ENCODE measurements at places on chromosomes 7 and 10.
A peak's percentile ranks its signal among the peaks of the same experiment; 100 is the strongest.

DNA sequence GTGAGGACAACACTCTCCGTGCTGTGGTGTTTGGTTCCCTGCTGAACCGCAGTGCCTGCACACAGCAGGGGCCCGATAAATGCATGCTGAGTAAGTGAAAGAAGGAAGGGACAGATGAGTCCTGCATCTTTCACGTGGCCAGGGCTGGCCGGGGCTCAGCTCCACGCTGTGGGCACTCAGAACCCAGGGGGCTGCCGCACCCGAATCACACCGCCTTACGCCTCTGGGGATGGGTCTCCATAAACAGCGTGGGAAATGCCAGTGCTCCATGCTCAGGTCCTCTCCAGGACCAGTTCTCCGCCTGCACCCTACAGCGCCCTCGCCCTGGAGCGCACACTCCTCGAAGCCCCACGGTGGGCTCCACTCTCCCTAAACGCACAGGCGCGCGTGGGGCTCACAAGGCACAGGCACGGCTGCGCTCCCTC lies 38.1 kb downstream of the RASGEF1A start:
- no peak for DNase-seq

- no peak for DNase-seq
Measured at GRCh38 chr7:32890010-32890792, 1.4 kb downstream of the KBTBD2 start.

- no peak for DNase-seq
Measured at GRCh38 chr7:68729371-68729770, 868.9 kb upstream of the AUTS2 start.

GRCh38 chr7:8060241-8060640 lies 91.6 kb downstream of the GLCCI1 start:
- DNase-seq, result no peak

DNA sequence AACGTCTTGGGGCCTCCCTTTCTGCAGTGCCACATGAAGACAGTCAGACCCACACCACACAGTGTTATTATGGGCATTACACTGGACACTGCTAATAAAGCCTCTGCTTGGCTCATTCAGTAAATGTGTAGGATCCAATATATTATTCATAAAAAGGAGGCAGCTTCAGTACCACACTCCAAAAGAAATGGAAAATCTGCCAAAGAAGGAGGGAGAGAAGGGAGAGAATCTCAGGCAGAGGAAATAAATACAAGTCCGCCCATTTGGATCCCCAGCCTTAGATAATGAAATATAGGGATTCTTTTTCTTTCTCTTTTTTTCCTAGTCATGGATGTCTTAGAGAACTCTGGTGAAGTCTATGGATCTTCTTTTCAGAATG lies 162.2 kb downstream of the ELMO1 start:
- DNase-seq, result no peak

- no peak for DNase-seq
Measured at GRCh38 chr7:99392659-99393354, 15.6 kb downstream of the PDAP1 start.

DNA sequence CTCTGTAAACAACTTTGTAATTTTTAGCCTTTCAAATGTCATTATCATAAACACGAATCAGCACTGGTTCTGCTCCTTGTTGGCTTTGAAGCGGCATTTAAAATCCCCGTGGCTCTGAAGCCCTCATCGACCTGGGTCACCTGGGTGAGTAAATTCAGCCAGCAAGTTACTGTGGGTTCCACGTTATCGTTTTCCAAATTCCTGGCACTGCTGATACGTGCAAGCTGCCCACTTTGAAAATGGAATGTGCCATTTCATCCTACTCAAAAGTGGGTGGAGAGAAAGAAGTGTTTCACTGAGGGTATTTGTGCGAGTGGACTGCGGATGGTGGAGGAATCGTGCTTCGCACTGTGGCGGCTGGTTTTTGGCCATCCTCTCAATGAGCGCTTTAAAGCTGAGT lies 281.7 kb downstream of the KLF6 start:
- no peak for DNase-seq

DNA sequence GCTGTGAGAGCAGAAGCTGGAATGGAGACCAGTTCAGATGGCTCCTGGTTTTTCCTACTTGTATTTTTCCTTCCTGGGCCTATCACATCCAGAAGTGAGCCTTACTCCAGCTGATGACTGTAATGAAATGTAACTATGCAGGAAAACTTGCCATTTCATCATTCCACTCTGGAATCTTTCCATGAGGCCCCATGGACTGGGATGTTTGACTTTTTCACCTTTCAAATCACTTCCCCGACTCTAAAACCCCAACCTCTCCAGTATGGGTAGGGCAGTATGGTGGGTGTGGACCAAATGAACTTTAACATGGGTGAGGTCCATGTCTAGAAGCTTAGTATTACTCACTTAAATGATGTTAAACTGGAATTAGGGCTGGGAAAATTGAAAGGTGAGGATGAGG lies 40.3 kb upstream of the DLD start:
- no peak for DNase-seq

- no peak for DNase-seq
Measured at GRCh38 chr7:78476851-78477405, 678.4 kb downstream of the PHTF2 start.

- DNase-seq, result no peak
Measured at GRCh38 chr10:121405096-121405495, 193.1 kb downstream of the FGFR2 start.

DNA sequence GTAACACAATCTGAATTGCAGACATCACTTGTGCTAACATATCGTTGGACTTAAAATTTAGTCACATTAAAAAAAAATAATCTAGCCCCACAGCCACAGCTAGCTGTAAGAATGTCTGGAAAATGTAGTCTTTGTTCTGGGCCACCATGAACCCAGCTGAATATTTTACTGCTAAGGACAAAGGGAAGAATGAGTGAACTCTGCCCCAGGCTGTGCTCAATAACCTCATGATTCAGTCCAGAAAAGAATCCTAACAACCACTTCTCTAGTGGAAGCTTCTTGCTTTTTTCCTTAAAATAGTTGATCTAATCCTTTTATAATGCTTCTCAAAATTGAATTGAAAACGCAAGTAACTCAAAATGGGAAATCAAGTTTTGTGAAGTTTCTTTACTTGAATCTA lies 25.6 kb upstream of the SOSTDC1 start:
- DNase-seq, result no peak

DNA sequence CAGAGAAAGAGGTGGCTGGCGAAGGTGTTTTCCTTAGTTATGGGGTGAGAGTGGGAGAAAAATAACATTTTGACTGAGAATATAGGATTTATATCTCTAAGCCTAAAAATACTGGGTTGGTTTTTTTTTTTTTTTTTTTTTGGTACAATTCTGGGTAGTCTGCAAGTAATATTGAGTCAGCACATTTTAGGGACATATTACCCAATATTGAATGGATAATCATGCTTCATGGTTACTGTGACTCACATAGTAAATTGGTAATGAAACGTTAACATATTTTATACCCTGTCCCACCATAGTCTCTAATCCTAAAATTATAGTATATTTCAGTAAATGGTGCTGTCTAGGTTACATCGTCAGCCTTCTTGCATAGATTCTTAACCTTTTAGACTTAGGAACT lies 91.4 kb downstream of the TPST1 start:
- DNase-seq, result no peak

DNA sequence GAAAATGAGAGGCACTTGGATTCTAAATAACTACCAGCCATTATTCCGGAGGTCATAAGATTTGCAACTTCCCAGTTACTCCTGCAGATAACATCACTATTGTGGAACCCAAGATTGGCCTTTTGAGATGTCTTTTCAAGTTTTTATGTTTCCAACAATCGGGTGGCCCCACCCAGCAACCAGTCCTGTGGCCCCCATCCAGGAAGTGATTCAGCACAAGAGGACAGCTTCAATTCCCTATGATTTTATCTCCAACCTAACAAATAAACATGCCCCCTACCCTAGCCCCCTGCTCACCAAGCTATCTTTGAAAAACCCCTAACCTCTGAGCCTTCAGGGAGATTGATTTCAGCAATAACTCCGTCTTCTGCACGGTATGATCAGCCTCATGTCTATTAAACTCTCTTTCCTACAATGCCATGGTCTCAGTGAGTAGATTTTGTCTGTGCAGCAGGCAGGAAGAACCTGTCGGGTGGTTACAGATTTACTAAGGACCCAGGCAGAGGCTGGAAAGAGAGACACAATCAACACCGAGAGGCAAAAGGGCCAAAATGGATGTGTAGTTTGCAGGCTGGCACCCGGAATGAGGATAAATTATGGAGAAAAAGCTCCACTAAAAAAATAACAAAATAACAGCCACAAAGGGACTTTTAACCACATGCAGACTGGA lies 83.9 kb upstream of the UNC5B start:
- no peak for DNase-seq

DNA sequence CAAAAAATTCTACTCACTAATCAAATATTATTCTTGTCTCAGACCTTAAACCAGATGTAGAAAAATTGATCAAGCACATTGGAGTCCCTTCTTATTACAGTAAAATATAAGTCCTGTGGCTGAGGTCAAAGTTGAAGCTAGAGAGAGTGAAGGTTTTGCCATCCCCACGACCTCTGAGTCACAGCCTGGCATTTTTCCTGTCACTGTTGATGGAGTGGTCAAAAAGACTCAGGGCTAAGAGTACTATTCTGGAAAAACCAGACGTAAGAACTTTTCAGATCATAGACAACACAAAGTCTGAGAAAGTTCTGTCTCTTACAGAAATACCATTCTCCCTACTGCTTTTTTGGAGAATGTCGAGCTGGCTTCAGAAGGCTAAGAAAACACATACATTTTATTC lies 323.7 kb upstream of the ANKRD30A start:
- no peak for DNase-seq

DNA sequence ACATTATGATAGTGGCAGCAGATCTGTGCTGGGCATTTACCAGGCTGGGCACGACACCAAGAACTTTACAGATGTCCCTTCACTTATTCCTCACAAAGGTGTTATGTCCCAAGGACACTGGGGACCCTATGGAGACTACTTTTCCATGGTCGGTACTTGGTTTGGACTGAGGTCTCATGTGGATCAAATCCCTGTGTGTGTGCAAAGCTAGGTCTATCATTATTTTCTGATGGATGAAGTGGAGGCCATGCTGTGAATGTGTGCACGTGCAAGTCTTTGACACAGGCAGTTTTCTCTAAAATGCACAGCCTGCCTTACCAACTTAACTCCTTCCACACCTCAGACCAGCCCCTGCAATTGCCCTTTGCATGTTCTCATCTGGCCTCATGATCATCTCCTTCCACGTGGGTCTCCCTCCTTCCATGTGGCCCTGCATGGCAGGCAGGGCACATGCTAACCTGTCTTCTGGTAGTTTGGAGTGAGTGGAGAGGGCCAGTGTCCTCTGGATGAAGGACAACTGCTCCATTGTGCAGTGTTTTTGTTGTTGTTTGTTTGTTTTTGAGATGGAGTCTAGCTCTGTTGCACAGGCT lies 16.0 kb upstream of the ZNF273 start:
- no peak for DNase-seq

GRCh38 chr10:129594811-129595210 lies 127.8 kb downstream of the MGMT start:
- DNase-seq, result no peak

GRCh38 chr10:47165711-47166404 lies 134.1 kb upstream of the GDF10 start:
- DNase-seq, result no peak

DNA sequence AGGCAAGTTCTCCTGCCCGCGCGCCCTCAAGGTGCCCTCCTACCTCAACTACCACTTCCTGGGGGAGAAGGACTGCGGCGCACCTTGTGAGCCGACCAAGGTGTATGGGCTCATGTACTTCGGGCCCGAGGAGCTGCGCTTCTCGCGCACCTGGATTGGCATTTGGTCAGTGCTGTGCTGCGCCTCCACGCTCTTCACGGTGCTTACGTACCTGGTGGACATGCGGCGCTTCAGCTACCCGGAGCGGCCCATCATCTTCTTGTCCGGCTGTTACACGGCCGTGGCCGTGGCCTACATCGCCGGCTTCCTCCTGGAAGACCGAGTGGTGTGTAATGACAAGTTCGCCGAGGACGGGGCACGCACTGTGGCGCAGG lies 1.4 kb downstream of the FZD1 start:
- DNase-seq, result no peak

GRCh38 chr10:48520594-48520993 lies 84.3 kb downstream of the ARHGAP22 start:
- no peak for DNase-seq

GRCh38 chr7:116354546-116355423 lies 144.4 kb downstream of the TES start:
- no peak for DNase-seq

- no peak for DNase-seq
Measured at GRCh38 chr10:26318672-26319071, 102.1 kb downstream of the GAD2 start.

GRCh38 chr7:135190703-135191102 lies 20.2 kb upstream of the CYREN start:
- DNase-seq, result no peak

DNA sequence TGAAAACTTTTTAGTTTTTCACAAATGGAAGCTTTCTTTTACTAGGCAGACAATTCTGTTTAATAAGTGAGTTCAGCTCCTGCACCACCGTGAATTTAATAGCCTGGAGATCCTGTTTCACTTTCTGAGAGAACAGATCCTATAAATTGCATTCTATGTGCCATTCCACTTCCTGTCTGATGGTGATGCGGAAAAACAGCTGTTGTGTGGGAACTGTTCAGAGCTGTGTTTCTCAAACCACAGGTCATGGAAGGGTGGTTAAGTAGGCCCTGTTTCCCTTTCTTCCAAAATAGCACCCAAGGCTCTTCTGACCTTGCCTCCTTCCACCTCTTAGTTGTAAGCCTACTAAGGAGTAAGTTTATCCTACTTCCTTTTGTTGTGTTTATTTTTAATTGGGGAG lies 97.2 kb upstream of the DKK1 start:
- DNase-seq, result peak; percentile 33

- DNase-seq, result no peak
Measured at GRCh38 chr7:66170309-66171231, 34.6 kb upstream of the TPST1 start.

- DNase-seq, result no peak
Measured at GRCh38 chr7:44367475-44368043, 42.2 kb upstream of the CAMK2B start.

DNA sequence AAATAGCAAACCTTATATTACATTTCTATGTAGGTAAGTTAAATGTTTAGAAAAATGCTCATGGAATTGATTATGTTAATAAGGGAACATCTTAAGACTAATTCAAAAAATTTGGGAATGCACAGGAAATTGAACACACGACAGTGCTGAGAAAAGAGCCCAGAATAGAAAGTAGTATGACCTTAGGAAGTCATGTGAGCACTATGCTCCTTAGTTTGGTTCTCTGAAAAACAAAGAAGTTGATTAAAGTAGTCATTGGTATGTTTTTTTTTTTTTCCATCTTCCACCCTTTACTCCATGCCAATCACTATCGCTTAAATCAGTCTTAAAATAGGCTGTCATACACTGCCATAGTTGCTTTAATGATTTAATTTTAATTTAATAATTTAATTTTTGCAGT lies 242.9 kb downstream of the ANKRD7 start:
- no peak for DNase-seq

DNA sequence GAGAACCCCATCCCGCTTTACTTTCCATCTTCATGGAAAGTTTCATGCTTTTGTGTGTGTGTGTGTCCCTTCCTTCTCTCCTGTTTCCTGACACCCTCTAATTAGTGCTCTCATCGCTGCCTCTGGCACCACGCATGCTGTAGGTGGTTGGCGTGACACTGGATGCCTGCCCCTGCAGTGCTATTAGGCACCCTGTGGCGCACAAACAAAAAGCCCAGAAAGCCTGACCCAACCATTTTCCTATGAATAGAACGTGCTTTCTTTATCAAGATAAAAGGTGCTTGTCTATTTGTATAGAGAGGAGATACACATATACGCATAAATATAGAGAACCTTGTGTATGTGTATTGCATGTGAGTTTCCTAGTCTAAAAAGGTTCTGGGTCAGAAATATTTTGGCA lies 120.8 kb upstream of the CDCA7L start:
- DNase-seq, result no peak
